Left lobe of liver (tissue), 2 donors: ENCODE measurements at places on chromosomes 11 and 22.

DNA sequence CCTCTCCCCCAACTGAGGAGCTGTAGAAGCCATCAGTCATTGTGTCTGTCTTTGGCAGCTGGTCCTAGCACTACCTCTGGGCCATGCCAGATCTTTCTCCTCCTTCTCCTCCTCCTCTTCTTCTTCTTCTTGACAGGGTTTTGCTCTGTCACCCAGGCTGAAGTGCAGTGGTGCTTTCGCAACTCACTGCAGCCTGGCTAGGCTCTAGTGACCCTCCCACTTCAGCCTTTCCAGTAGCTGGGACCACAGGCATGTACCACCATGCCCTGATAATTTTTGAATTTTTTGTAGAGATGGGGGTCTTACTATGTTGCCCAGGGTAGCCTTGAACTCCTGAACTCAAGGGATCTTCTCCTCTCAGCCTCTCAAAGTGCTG is 50.1 kb upstream of the SHANK2 start:
- peak; percentile 2 for DNase-seq

DNA sequence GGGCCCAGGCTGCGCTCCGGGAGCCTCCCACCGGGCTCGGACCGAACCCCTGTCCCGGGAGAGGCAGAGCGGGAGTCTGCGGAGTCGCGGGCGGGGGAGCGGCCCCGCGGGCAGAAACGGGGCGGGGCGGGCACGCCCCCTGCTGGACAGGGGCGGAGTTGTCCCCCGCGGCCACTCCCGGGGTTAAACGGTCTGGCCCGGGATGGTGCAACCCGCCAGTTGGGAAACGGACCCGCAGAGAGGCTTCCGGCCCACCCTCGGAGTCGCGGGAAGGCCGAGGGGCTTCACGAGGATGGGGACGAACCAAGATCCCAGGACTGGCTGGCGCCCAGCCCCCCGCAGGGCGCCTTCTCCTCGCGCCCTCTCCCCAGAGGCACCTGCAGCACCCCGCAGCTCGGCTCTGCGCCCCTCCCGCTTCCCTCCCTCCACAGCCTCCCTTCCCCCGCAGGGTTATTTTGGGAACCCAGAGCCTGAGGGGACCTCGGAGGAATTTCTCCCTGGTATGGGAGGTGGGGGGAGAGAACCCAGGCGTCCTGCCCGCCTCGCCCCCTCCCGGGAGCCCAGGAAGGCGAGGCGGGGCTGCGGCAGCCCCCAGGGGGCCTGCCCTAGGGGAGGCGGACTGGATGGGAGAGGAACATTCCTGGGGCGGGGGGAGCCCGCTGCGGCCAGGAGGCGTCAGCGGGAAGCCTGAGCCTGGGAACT is 902 bp downstream of the RASGRP2 start:
- peak; percentile 86 for DNase-seq

GRCh38 chr11:131038597-131038996 is 122.3 kb upstream of the SNX19 start:
- DNase-seq = no peak

- peak; percentile 59 for DNase-seq
Observed at GRCh38 chr11:64449381-64450167, 90.6 kb downstream of the RPS6KA4 start.

DNA sequence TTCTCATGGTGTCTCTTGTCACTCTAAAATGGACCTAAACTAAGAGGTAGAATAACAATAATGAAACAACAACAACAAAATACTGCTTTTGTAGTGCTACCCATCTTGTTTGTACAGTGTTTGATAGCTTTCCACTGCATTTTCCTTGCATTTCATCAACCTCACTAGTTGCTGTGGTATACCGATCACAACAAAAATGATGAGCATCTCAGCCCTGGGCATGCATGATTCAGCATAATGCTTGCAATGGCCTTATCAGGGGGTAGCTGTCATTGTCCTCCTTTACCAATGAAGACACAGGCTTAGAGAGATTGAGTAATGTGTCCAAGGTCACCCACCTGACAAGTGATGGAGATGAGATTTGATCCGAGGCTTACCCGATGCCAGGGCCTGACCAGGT is 682.5 kb downstream of the NTM start:
- DNase-seq = no peak

- DNase-seq = no peak
Observed at GRCh38 chr22:38186429-38186828, 4.8 kb upstream of the PLA2G6 start.

DNA sequence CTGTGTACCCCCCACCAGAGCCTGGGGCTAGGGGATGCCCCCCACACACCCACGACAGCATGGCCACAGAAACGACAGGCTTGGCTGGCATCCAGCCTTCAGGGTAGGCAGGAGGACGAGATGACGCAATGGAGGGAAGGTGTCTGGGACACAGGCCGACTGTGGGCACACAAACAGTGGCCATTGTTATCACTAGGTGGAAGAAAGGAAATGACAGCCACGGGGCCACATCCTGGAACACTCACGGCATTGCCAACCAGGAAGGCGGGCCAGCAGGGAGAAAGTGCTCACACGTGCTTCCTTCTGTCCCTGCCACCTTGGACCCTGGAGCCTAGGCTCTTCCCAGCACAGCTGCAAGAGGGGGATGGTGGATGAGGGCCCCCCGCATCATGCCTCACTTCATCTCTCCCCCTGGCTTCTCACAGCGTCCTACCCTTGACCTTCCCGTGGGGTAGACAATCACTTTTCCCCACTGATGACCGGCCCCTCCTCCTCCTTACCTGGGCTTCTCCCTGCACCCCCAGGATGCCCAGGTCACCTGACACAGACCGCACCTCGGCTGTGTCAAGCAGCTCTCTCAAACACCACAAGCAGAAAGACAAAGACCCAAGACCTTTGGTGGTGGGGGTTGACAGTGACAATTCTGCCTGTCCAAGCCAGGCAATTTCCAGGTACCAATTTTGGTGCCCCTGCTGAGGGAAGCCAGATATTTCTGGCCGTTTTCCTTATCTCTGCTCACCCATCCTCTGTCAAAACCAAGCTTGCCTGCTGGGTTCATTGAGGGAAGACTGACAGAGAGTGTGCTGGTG is 8.6 kb downstream of the PLA2G6 start:
- peak; percentile 83 for DNase-seq

DNA sequence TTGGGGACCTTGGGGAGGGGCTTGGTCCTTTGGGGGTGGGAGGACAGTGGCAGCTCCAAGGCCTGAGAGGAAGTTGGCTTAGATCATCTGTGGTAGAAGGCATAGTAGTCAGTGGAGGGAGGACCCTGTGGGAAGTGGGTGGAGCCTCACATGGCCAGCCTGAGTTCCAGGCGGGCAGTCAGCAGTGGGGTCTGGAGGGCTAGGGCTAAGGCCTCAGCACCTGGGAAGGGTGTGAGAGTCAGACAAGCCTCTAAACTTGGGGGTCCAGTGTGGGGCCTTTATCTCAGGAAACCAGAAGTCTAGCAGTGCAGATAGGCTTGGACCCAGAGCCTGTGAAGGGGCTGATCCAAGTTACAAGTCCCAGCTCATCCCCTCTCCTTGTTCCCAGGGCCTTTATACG is 4.0 kb downstream of the NLRX1 start:
- no peak for DNase-seq

- DNase-seq = no peak
Observed at GRCh38 chr11:36030731-36031281, 86.9 kb downstream of the LDLRAD3 start.

DNA sequence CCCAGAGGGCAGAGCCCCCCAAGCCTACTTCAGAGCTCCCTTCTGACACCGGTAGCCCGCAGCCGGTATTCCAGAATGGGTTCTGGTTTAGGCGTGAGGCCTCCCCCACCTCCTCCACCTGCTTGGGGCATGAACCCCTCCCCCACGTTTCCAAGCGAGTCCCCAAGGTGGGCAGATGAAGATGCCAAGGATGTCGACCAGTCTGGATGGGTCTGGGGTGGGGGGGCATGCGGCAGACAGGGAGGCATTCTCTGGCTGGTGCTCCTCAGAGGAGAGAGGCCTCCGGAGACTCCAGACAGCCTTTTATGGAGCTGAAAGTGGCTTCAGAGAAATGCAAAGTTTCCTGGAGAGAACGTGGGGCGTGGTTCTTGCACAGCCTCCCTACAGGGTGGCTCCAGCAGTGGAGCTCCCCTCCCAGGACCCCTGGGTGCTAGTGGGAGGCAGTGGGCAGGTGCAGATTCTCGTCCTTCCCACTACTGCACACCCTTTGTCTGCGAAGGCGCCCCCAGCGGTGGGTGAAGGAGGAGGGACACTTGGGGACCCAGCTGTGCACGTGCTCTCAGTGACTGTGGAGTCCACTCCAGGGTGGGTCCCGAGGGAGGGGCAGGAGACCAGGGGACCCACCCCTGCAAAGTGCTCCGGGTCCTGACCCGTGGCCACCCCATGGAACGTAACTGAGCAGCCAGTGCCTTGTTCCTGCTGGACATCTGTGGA is 4.2 kb downstream of the CCND1 start:
- DNase-seq = no peak

DNA sequence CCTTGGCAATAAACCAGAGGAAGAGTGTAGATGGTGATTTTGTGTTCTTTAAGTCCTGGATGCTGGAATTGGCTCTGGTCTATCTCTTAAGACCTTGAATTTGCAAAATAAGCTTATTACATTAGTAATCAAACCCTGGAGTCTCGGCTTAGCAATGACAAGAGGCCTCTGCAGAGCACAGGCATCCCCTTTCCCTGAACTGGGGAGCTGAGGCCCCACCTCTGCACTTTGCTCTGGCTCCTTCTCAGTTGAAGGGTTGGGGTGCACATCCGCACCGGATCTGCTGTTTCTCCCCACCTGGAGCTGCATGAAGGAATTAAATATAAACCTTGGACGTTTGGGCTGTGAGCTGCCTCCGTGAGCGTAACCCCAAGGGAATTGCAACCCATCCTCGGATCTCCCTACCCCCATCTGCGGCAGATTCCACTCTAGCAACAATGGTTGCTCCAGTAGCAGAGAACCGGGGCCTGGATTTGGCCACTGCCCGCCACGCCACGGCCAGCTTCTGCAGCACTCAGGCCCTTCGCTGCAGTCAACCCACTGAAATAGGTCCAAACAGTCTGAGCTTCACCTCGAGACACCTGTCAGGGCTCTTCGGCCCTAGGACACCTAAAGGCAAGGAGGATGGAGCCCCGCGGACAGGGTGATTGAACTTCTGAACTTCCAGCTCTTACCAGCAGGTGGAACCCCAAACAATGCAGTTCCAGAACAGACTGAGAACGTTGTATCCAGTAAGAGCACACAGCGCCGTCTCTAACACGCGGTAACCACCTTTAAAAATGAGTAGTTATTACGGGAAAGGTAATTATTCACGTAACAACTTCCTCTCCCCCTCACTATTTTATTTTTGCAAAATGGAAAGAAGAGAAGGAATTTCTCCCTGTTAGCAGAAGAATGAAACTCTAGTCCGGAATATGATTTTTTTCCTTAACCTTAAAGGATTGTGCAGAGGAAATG is 54.8 kb upstream of the CAPRIN1 start:
- DNase-seq = peak; percentile 74
